Osteoblast (primary cell): ENCODE measurements at places on chromosomes 6 and 20. TPM values are rescaled to one million over a fixed set of nuclear protein-coding genes. Genes with fewer than 3 reads are reported as not detected.

DNA sequence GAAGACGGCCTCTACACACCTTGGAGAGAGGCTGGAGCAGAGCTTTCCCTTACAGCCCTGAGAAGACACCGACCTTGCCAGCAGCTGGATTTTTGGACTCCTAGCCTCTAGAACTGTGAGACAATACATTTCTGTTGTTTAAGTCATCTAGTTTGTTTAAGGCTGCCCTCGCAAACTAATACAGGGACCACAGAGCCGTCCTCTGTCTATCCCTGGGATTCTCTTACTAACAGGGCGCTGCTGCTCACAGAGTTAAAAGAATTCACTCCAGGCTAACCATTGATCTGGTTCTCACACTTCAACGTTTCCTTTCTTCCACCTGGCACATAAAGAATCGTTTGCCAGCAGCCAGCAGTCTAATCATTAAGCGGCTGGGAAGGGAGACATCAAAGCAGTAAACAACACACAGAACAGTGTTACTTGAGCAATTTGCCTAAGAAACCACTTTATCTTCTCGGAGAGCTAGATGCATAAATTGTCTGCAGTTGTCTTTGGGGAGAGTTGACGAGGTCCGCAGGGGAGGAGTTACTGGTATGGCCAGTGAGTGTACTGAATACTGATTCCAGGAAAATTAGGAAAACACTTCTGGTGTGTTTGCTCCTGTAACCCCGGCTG, 103.5 kb upstream of the AKAP12 start:
- DNase-seq: peak; percentile 58

Gene ETV7
- 3.3 and 3.5 TPM in 2 replicates for total RNA-seq

DNA sequence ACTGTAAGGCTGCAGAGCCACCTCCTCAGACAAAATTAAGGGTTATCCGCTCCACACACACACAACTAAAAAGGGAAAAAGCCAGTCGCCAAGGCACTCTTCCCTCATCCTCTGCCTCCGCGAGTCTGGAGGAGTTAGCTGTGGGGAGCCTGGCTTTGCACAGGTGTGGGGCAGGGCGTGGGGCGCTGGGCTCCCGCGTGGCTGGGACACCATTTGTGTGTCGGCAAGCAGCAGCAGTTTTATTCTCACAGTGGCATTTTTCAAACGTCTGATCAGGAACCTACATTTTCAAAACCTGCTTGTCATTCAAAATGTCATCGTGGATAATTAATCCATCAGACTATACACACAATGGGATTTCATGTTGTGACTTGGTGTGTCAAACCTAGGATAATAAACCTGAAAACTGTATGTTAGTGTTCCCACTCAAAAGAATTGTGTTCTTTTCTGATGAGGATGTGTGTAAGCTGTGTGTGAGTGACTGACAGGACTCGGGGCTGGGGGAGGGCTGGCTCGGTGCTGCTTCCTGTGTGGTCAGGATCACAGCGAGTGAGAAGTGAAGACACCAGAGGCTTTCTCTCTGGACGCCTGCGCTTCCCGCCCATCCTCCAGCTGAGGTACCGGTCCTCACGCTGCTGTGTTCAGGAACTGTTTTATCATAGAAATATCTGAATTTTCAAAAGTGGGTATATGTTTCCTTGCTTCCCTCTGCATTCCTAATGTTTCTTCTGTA, 83.1 kb downstream of the IRF4 start:
- no peak for DNase-seq

- peak; percentile 52 for DNase-seq
These were observed 158.8 kb downstream of the CDH26 start for GRCh38 chr20:60117065-60117464.

DNA sequence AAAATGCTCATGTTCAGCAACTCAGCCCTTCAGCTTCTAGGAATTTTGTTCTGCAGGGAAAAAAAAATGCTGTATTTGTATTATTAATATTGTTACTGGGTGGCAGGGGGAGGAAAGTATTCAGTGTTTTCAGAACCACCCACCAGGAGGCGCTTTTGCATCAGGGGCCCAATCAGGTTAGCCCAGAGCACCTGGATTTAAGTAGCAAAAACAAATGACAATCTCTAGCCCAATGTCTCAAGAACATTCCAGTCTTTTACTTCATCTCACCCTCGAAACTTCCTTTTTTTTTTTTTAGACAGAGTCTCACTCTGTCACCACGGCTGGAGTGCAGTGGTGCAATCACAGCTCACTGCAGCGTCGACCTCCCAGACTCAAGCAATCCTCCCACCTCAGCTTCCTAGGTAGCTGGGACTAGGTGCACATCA, 635 bp upstream of the C20orf203 start:
- peak; percentile 93 for DNase-seq

DNA sequence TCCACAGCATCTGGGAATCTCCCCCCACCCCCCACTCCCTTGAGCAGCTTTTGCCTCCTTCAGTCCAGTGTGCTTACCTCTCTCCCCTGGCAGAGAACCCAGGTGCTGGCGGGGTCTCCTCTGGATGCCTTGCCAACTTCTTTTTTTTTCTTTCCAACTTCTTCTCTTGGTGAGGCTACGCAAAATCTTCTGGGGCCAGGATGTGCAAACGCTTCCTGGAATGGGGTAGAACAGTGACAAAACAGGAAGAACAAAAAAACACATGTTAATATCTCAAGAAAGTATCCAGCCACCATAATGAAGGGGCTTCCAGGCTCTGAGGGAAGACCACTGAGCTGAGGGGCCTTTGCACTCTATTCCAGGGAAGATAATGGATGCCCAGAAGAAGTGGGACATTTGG, 53.9 kb upstream of the DDR1 start:
- peak; percentile 6 for DNase-seq

- DNase-seq: no peak
These were observed 248.0 kb upstream of the PRDM1 start for GRCh38 chr6:105838171-105838570.

GRCh38 chr6:109979033-109979921, 1.2 kb downstream of the GPR6 start:
- no peak for DNase-seq

DNA sequence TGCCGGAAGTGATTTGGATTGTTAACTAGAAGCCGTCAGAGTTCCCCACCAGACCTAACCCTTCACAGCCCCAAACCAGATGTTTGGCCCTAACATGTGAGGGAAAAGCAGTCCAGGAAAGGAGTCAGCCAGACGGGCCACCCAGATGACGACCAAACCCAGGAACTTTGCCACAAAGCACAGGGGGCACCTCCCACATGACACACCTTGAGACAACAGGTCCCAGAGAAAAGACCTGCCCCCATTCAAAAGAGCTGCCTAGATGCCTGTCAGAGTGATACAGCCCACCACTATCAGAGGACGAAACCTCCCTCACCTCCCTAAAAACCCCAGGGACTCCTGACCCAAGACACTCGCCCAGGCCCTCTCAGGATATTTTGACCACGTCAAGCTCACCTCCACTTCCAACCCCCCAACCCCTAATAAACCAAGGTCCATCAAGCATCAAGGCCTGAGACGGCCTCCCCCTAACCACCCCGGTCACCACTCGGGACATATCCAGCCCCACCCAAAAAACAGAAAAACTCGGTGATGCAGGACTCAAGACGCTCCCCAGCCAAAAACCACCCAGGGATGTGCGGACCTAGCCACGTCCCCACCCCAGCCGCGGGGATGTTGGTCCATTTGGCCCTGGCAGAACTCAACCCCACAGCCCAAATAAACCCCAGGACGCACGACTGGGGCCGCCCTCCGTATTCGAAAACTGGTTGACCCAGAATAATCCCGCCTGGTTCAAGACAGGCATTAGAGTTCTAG, 662 bp downstream of the ZNF343 start:
- DNase-seq: peak; percentile 68

GRCh38 chr6:11006061-11006460, 38.0 kb downstream of the ELOVL2 start:
- no peak for DNase-seq

GRCh38 chr20:35939264-35939663, 15.0 kb downstream of the SCAND1 start:
- peak; percentile 79 for DNase-seq

DNA sequence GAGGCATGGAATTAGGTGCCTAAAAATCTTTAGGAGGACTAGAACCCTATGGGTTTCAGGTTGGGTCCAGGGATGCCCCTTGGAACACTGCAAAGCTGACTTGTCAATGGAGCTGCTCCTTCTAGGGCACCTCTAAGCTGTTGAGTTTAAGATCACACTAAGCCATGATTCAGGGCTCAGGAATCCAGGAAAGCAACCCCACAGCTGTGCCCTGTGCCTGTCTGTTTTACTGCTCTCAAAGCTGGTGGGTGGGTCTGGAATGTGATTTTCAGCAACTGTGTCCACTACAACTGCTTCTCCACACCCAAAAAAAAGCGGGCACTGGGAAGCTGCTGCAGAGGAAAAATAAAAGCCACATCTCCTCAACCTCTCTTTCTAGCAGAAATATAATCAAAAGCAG, 310.4 kb upstream of the MOCS1 start:
- DNase-seq: no peak

GRCh38 chr6:126682440-126682839, 342.5 kb downstream of the CENPW start:
- DNase-seq: peak; percentile 5

DNA sequence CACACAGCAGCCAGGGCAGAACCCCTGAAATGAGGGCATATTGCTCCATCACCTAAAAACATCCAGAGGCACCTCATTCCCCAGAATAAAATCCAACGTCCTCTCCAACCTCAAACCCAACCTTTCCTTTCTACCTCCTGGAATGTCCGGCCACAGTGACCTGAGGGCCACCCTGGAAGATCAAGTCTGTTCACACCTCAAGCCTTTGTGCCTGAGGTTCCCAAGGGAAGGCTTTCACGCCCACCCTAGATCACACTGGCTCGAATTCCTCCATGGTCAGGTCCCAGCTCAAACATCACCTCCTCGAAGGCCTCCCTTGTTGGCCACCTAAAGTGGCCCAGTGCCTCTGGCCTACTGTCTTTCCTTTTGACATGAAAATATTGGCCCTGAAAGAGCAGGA, 88.9 kb downstream of the ZMYND8 start:
- DNase-seq: no peak

DNA sequence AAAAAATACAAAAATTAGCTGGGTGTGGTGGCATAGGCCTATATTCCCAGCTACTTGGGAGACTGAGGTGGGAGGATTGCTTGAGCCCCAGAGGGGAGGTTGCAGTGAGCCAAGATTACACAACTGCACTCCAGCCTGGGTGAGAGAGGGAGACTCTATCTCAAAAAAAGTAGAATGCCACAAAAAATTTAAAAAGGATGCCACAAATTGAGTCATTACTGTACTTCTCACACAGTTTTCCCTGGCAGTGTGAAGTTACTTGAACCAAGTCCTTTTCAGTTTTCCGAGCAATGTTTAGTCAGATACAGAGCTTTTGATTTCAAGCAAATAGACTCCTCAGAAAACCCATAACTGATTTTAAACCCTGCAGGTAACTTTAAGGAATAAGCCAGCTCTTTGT, 53.3 kb downstream of the TNFRSF21 start:
- DNase-seq: no peak

DNA sequence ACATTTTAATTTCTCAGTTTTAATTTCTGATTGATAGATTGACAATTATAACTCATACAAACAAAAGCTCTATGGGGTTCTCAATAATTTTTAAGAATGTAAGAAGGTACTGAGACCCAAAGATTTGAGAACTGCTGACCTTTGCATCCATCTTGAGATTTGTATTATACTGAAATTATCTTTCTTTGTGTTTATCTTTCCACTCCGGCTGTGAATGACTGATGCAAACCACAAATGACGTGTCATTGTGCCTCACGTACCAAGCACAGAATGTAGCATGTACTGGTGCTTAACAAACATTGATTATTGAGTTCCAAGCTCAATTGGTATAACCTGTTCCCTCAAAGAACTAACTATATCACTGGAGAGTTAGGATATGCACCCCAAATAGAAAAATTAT, 152.1 kb upstream of the SMLR1 start:
- peak; percentile 57 for DNase-seq

Gene BAG2
- 13.3 and 17.7 TPM in 2 replicates for total RNA-seq

GRCh38 chr6:140825731-140826130, 1307.0 kb upstream of the GJE1 start:
- no peak for DNase-seq

Gene PNLDC1
- 0.29 TPM in 1 of 2 replicates, not detected in the other for total RNA-seq

Gene TUBB2B
- total RNA-seq: 5.6 and 9.0 TPM in 2 replicates

- DNase-seq: no peak
These were observed 44.5 kb upstream of the GJE1 start for GRCh38 chr6:142087950-142088857.

Gene SNAI1
- 1.8 and 2.1 TPM in 2 replicates for total RNA-seq

DNA sequence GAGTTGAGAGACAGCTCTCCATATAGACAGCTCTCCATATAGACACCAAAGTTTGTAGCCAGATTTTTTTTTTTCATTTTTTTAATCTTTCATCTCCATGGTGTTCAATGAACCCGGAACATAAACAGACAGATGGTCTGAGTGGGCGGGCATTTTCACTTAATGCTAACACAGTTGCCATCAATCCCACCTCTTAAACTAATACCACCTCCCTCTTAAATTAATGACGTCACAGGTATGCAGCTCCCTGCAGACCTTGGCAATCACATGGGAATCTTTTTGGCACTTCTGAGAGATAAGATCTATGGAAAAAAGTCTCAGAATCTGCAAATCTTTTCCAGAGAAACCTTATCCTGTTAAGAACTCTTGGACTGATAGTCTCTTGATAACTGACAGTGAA, 43.2 kb downstream of the PFDN4 start:
- peak; percentile 52 for DNase-seq

Gene OLIG3
- total RNA-seq: not detected in 2 replicates

Gene DEFB132
- not detected in 2 replicates for total RNA-seq

- DNase-seq: no peak
These were observed 48.1 kb upstream of the MDGA1 start for GRCh38 chr6:37745748-37746147.

- DNase-seq: peak; percentile 68
These were observed 578 bp upstream of the PTGIS start for GRCh38 chr20:49568278-49569151.

- DNase-seq: peak; percentile 81
These were observed 116.5 kb downstream of the TCP11 start for GRCh38 chr6:35024551-35025054.

GRCh38 chr6:131692031-131692430, 9.2 kb downstream of the OR2A4 start:
- no peak for DNase-seq

DNA sequence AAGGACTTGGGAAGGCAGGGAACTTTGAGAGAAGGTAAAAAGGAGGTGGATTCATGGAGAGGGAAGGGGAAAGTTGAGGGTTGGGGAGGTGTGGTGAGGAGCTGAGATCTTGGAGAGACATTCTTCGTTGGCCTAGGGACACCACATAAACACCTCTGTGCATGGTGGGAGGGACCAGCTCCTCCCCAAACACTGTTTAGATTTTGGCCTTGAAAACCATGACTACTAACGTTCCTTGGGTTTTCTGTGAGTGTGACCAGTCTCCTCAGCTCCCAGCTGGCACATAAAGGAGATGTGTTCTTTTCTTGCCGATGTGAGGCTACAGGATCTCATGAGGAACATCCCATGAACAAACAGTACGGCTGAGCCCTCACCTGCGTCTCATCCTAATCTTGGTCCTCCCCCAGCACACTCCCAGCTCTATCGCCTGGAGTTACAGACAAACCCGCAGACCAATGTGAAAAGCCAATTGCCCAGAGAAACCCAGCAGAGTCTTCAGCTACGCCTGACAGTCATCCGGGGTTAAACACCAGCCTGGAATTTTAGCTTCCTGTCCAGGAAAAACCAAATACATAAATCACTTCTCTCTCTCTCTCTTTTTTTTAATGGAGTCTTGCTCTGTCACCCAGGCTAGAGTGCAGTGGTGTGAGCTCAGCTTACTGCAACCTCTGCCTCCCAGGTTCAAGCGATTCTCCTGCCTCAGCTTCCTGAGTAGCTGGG, 22.0 kb upstream of the DDR1 start:
- peak; percentile 66 for DNase-seq

- peak; percentile 95 for DNase-seq
These were observed at the start of gene MAP7 for GRCh38 chr6:136550330-136551071. Gene MAP7, minus strand, starts transcription at chr6:136550422. Its CDS starts 14 bp downstream, at chr6:136550408.
